ENCODE measurements at places on chromosomes 1 and 21.

DNA sequence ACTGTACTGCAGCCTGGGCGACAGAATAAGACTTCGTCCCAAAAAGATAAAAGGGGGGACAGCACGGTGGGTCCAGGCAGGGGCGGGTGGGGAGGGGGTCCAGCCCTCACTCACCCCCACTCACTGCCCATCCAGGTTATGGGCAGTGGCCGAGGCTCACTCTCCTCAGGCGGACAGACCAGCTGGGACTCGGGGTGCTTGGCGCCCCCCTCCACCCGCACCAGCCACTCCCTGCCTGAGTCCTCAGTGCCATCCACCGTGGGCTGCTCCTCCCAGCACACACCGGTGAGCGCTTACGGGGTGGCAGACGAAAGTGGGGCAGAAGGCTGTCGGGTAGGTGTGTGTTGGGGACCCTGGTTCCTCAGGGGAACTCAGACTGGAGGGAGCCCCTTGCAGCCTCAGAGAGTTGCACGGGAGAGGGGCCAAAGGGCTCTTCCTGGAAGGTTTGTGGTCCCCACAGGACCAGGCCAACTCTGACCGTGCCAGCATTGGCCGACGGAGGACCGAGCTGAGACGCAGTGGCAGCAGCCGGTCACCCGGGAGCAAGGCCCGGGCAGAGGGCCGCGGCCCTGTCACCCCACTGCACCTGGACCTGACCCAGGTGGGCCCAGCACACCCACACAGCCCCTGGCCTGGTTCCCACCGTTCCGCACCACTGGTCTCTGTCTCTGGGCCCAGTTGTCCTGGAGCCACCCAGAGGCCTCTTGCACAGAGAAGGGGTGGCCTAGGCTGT lies 6.6 kb downstream of the PLEKHN1 start:
- no peak for DNase-seq

DNA sequence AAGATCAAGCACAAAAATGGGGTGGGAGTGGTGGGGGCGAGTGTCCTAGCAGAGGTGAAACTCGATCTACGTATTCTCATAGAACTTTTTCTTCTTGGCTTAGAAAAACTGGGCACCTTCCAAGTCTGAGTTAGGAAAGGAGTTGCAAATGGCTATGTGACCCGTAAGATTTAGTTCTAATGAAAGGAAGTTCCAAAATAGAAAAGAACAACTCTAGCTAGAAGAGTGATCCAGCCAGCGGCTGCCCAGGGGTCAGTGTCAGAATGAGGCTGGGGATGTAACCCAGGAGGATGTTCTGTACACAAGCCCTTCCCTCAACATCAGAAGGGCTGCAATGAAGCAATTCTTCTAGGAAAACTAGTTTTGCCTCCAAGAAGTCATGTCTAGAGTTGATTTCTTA lies 5.2 kb downstream of the MTARC1 start:
- no peak for DNase-seq

GRCh38 chr21:41143596-41144325 lies 24.2 kb upstream of the BACE2 start:
- DNase-seq: no peak

DNA sequence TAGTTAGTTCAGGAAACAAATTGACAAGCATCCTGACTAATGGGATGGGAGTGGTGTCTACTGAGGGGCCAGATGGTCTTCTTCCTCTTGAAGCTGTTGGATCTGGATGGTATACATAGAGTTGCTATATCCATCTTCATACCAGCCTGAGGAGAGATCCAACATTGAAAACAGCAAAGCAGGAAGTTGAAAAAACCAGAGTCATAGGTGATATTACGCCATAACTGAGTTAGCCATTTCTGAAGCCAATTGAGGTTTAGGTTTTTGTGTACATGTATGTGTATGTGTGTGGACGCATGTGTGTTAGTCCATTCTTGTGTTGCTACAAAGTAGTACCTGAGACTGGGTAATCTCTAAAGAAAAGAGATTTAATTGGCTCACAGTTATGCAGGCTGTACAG lies 2.3 kb upstream of the TSPAN2 start:
- no peak for DNase-seq

DNA sequence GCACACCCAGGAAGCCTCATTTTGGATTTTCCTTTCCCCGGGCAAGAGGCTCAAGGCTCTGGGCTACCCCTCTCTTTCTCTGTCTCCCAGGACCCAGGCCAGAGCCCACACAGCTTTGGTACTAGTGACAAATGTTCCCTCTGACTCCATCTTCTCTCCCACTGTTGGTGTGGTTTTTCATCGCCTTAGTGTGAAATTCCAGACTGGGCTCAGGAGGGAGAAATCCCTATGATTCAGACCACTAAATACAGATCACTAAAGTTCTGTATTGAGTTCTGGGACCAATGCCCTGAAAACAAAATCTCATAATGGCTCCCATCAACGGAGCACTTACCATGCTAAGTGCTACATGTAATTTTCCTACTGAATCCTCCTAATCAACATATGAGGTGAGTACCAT lies 26.1 kb downstream of the IQGAP3 start:
- no peak for DNase-seq

- no peak for DNase-seq
Observed at GRCh38 chr1:47524272-47524671, 86.4 kb downstream of the FOXD2 start.

GRCh38 chr1:98988904-98989555 lies 15.6 kb downstream of the PLPPR5 start:
- no peak for DNase-seq

DNA sequence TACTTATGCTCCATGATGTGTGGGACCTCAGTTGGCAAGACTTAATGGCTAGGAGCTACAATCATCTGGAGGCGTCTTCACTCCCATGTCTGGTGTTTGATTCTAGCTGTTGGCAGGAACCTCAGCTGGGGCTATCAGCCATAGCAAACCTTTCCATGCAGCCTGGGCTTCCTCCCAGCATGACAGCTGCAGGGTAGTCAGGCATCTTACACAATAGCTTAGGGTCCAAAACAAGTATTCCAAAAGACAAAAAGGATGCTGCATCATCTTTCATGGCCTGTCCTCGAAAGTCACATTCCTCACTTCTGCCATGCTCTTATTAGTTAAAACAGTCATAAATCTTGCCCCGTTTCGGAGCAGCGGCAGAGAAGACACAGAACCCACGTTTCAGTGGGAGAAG lies 90.9 kb downstream of the LRRC8C start:
- DNase-seq: no peak

- DNase-seq: no peak
Observed at GRCh38 chr1:33602271-33602670, 129.8 kb downstream of the ZSCAN20 start.

DNA sequence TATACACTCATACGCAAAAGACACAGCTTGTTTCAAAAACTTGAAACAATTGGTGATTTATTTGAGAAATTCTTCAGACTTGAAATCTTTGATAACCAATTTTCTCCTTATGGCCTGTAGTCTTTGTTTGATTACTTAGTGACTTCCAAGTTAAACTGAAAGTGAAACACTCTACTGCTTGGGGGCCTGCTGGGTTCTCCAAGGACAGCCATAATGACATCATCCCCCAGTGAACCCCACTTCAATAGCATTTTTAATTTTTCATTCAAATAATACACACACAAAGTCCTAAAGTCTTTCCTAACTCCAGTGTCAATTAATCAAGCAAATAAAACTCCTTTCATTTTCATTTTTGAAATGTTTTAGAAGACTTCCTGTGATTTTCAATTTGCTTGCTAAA lies 59.2 kb downstream of the KRTAP19-8 start:
- no peak for DNase-seq

DNA sequence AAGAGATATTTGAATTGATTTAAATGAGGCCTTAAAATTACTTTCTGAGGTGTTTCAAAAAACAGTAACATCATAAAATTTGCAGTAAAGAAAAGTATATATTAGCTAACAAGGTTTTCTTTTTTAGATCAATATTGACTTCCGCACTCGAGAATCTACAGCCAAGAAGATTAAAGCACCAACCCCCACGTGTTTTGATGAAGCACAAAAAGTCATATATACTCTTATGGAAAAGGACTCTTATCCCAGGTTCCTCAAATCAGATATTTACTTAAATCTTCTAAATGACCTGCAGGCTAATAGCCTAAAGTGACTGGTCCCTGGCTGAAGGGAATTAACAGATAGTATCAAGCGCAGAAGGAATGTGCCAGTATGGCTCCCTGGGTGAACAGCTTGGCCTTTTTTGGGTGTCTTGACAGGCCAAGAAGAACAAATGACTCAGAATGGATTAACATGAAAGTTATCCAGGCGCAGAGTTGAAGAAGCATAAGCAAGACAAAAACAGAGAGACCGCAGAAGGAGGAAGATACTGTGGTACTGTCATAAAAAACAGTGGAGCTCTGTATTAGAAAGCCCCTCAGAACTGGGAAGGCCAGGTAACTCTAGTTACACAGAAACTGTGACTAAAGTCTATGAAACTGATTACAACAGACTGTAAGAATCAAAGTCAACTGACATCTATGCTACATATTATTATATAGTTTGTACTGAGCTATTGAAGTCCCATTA lies 3.6 kb downstream of the RGS1 start:
- no peak for DNase-seq

DNA sequence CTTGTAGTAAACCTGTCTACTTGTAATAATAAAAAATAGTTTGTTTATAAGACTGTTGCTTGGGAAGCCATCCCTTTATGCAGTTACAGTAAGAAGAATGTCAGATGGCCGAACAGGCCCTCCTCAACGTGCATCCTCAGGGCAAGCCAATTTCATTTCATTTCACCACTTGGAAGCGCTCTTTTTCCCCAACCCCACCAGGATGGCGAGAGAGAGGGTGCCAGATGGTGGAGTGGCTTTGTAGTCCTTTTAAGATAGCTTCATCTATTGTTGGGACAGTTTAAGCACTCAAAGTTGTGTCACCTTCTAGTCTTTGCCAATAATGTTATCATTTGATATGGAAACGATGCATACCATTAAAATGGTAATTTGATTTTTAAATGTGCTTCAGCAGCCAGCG lies 356.3 kb upstream of the CAMK1G start:
- DNase-seq: no peak

GRCh38 chr1:173415490-173415889 lies 61.6 kb upstream of the PRDX6 start:
- DNase-seq: no peak

DNA sequence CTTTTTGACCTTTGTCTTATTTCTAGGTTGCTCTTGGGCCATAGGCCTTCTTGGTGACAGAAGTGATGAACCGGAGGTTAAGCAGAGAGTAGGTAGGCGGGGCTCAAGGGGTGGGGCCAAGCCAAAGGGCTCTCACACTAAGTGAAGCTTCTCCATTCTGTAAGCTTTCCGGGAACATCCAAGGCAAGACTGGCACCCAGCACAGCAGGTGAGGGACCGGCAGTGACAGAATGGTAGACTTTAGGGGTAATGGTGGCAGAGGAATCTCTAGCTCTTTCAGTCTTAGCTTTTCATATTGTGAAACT lies at the start of gene TNFAIP8L2:
Gene TNFAIP8L2 (plus strand): TSS at position 135 of the 305 bp plus-strand sequence. CDS start 2,049 bp downstream, outside the sequence.
- DNase-seq: no peak

DNA sequence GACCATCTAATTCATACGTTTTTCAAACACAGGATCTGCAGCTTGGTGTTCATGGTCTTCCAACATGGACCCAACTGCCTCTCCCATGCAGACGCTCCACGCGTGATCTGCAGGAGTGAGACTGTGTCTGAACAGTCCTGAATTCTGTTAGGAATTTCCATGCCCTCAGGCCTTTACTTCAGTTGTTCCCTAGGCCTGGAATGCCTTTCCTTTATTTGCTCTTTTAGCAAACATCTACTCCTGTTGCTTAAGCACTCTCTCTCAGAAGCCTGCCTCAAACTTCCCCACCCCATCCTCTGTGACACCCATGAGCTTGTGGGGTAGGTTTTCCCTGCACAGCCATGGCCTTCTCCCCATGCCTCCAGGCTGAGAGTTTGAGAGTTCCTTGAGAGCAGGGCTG lies 73.7 kb downstream of the DMRTB1 start:
- DNase-seq: no peak

- no peak for DNase-seq
Observed at GRCh38 chr1:155206891-155207805, 549 bp downstream of the THBS3 start.

DNA sequence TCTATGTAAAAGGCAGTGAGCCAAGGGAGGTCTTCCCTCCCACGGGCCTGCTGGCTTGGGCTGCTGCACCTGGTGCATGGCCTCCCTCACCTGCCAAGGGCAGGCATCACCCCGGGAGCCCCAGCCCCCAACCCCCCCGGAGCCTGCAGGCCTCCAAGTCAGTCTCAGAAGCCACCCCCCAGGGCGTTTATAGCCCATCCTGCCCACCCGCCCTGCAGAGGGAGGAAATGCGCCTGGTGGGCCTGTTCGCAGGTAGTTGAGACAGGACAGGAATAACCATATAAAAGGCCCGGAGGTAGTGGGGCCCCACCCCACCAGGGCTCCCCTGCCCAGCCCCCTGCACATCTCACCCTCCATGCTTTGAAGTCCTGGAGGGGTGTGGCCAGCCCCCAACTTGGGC lies 18.2 kb upstream of the ARF1 start:
- DNase-seq: no peak

- DNase-seq: no peak
Observed at GRCh38 chr1:20430355-20431175, 55.4 kb downstream of the CAMK2N1 start.

DNA sequence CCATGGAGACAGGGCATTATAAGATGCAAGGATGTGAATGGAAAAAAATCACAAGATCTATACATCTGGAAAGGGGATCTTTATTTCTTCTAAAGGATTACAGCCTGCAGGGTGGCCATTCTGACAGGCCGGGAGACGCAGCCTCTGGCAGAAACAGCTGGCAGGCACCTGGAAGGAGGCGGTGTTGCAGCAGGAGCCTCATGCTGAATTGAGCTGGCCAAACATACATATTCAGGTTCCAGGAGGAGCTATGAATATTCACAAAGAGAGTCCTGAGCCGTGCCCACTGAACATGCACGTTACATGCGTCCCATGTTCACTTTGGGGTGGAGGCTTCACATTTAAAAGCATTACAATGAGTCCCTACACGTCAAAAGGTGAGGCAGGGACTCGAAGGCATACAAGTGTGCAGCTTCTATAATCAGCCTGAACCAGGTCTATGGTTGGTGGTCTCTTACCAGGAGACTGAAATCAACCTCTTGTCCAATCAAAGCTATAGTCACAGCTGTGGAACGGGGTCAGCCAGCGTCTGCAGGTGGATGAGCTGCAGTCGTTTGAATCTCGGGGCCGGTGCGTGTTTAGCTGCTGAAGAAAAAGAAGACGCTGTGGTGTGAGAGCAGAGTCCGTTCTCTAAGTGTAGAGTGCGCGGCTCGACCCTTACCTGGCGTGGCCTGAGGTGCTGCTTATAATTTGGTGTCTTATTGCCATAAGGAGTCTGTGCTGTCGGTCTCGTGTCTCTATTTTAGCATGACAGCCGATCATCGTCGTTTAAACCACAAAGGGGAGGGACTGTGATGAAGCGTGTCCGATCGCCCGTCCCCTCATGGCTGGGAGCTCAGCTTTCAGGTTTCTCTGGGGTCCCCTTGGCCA lies 183.0 kb downstream of the ETS2 start:
- no peak for DNase-seq

DNA sequence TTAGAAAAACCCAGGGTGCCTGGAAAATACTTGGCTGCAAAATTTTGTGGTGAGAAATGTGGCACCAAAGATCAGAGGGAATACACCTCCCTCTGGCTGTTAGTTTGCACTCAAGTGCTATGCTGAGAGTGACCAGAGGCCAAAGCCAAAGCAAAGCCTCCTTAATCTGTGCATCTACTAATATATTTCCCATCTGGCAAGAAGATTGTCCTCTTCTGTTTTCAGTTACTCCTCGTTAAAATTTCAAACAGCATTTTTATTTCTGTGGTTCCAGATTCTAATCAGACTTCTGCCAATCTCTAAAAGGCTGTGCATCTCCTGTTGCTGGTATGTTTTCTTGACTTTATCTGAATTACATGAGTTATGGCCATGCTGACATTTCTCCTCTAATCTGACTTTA lies 327.4 kb downstream of the TBX15 start:
- DNase-seq: no peak

Measured in cortex of kidney (tissue), 1 donor.